ENCODE measurements at places on chromosomes 5 and 9.

DNA sequence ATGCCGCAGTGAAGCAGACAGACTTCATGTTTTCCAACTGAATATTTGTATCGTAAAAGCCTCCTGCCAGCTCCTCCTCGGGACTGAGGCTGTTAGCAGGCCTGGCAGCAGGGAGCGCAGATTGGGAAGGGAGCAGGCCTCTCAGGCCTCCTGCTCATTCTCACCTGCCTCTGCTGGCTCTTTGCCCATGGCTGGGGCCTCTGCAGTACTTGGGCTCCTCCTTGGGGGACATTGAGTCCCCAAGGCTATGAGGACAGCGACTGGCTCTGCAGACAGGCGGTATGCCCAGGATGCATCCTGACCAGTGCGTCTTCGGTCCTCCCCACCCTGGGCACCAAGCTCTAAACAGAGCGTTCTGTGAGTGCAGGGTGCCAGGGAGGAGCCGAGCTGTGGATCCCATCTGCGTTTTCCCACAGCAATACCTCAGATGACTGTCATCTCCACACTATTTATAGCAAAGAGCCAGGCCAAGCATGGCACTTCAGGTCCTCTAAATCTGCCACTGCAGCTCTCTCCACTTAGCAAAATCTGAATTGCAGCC, 38.7 kb downstream of the TSTD2 start:
- ATAC-seq: no peak

- ATAC-seq: no peak
Measured at GRCh38 chr9:69885474-69885929, 64.9 kb downstream of the CFAP95 start.

- peak; percentile 41 for ATAC-seq
Measured at GRCh38 chr5:158914008-158915000, 185.4 kb downstream of the EBF1 start.

DNA sequence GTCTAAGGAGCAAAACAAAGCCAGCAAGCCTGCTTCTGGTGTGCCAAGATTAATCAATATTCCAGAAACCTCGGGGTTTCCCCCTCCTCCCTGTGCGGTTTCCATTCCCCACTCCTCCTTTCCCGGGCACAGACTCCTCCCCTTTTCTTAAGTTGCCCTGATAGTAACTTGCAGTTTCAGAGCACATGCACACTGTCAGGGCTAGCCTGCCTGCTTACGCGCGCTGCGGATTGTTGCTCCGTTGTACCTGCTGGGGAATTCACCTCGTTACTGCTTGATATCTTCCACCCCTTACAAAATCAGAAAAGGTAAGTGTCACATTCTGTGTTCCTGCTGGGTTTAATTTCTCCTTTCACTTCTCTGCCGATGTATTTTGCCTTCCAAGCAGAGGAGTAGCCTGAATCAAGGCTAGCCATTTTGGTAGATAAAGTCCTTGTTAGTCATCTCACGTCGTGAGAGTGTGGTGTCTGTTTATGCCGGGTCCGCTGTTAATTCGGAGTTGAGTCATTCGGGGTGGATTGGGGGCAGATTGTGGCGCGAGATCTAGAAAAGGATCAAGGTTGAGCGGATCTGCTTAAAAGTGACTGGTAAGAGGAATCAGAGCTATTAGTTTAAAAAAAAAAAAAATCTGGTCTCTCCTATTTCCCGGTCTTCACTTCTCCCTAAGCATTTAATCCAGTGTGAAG, at the start of gene SLC1A3:
TSS of gene SLC1A3 (plus strand) at position 179 of the 686 bp plus-strand sequence. CDS start 1,818 bp downstream, outside the sequence.
- peak; percentile 86 for ATAC-seq

- no peak for ATAC-seq
Measured at GRCh38 chr9:69342769-69343168, 17.8 kb downstream of the ENTREP1 start.

DNA sequence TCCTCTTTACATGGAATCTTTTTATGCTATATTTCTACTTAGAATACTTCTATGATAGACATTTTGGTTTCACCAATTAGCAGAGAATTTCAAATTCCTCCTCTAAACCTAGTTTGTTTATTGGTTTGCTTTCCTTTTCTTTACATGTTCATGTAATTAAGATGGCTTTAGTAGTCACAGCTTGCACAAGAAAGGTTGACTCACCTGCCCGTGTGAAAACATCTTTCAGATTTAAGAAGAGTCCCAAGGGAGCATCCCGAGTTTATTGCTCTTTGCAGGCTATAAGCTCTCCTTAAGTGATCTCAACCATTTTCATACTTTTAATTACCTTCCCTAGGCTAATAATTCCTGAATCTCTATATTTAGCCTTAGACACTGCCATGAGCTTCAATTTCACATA, 28.9 kb downstream of the TYRP1 start:
- no peak for ATAC-seq

- ATAC-seq: no peak
Measured at GRCh38 chr9:134571946-134572917, 69.4 kb upstream of the COL5A1 start.

- ATAC-seq: no peak
Measured at GRCh38 chr9:114779352-114779845, 26.4 kb downstream of the TNFSF15 start.

DNA sequence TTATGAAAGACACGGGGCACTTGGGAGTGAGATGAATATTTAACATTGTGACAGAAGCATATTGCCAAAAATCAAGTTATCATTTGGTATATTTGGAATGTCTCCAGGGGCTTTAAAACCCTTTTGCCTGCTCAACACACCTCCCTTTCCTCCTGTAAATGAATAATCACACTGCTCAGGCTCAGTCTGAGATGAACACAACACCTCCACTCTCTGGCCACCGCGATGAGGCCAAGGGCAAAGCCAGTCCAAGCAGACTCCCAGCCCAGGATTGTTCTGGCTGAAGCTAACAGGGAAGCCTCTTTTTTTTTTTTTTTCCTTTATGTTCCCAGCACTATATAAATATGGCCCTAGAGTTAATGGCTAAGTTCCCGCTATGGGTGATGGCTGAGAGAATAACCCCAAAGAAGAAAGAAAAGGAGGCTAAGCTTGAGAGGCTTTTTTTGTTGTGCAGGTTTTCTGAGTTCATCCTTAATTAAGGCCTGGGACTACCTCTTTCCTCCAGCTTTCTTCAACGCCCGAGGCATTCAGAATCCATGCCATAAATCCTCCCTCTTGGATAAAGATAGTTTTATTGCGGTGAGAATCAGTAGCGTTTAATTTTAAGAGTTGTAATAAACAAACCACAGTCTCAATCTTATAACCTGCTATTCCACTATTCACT, 10.5 kb upstream of the ERAP1 start:
- no peak for ATAC-seq

- no peak for ATAC-seq
Measured at GRCh38 chr5:33166948-33167347, 273.8 kb upstream of the TARS1 start.

GRCh38 chr5:77117161-77117560, 30.1 kb upstream of the ZBED3 start:
- no peak for ATAC-seq

DNA sequence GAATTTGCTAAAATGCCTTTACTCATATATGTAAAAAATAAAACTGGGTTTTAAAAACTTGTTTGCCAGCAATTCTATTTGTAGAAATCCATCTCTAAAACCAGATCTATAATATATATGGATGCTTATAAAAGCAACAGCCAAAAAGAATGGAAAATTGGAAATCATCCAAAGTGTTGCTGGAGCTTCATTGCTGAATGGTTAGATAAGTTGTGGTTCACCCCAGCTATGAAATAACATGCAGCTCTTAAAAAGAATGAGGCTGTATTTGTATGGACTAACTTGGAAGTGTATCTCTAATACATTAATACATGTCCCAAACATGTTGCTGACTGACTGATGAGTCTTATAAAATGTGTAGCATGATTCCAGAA, 76.2 kb downstream of the STK10 start:
- ATAC-seq: no peak

- peak; percentile 96 for ATAC-seq
Measured at GRCh38 chr9:113593682-113594281, 130.3 kb downstream of the RGS3 start.

DNA sequence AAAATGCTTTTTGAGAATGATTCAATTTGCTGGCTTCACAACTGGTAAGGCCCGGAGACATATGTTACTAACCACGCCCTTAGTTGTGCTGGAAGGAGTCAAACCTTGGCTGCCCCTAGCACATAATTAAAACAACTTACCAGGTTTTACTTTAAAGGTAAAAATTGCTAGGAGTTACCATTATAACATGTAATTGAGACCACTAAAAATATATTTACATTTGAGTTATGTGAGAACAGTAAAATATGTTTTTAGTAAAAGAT, 435.6 kb upstream of the CDH9 start:
- no peak for ATAC-seq

DNA sequence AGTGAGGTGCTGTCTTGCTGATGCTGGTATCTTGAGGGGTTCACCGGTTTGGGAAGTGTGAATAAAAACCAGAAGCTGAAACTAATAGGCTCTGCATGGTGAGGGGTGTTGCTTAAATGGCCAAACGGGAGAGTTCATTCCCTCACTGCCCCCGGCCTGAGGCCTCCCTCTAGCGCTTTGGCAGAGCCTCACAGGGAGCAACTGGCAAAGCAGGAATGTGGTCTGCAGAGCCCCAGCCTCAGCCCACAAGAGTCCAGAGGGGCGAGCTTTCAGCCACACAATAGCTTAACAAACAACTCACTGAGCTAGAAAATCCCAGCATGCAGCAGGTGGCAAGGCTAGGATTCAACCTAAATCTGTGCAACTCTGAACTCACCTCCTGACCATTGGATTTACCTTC, 234.8 kb downstream of the MED10 start:
- no peak for ATAC-seq

GRCh38 chr5:74139589-74139988, 500.9 kb downstream of the ENC1 start:
- ATAC-seq: no peak

DNA sequence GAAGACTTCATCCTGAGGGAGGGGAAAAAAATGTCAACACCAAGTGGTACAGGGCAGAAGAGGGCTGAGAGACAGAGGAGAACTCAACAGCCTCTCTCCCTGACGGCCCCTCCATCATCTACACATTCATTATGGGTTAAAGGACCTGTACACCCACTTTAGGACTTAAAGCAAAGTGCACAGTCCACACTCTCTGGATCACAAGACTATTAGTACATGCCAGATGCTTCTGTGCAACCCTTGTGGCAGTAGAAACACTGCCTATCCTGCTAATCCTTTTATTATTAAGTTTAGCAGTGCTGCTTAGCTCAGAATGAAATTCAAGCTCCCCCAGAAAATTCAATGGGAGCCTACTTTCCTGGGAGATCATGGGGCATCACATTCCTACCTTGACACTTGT, 1.9 kb downstream of the FRMD3 start:
- no peak for ATAC-seq

DNA sequence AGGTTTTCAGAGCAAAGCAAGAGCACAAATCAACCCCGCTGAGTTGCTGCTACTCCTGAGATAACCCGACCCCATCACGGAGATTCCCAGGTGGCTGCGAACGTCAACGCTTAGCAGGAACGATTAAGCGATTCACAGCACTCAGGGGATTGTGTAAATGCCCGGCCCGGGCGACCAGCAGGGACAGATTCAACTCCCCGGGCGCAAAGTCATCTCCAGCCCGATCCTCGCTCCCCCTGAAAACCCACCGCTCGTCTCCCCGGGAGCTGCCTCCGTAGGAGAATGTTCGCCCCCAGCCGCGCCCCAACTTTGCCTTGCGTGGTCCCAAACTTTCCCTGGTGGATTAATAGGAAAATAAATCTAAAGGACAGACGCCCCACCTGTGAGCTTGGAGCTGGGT, 685 bp downstream of the SLC24A2 start:
- peak; percentile 37 for ATAC-seq

DNA sequence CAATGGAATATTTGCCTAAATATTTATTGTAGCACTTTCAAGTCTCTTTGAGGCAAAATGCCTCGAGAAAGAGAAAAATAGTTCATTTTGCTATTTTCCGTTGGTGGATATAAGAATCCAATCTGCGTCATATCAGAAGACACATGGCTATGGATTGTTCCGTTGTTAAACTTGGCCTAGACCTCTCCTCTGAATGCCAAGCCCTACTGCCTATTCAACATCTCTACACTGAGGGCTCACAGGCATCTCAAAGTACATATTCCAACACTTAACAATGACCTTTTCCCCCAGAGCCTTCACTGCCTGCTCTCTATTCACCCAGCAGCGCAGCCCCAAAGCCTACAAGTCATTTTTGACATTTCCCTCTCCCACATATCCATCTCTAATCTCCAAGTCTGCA, 350.1 kb downstream of the GLIS3 start:
- ATAC-seq: no peak
